ENCODE measurements at places on chromosomes 3 and 15. TPM values are rescaled to one million over a fixed set of nuclear protein-coding genes. Genes with fewer than 3 reads are reported as not detected.

RTP4 gene
- not detected for total RNA-seq

GRCh38 chr3:196263819-196264218 is 23.7 kb downstream of the PCYT1A start:
- H3K27me3 ChIP-seq, result no peaks in the 10 kb centered on the region
- H3K36me3 ChIP-seq, result no peaks in the 10 kb centered on the region
- no peak for DNase-seq
- no peak overlapping the region for H3K4me3 ChIP-seq
- H3K4me1 ChIP-seq, result no peaks in the 10 kb centered on the region

- H3K27ac ChIP-seq, result no peak overlapping the region
- H3K4me1 ChIP-seq, result peaks cover 10% of the 10 kb centered on the region
- peaks cover 4% of the 10 kb centered on the region for H3K27me3 ChIP-seq
- no peak for DNase-seq
- H3K4me3 ChIP-seq, result no peak overlapping the region
- no peaks in the 10 kb centered on the region for H3K36me3 ChIP-seq
These were observed 15.5 kb upstream of the PPP1R2 start for GRCh38 chr3:195558602-195559001.

- DNase-seq, result no peak
- H3K4me3 ChIP-seq, result no peak overlapping the region
- peaks cover 2% of the 10 kb centered on the region for H3K27me3 ChIP-seq
- H3K36me3 ChIP-seq, result no peaks in the 10 kb centered on the region
These were observed 169.6 kb downstream of the CFAP20DC start for GRCh38 chr3:58880182-58880581.

GRCh38 chr3:99678023-99678422 is 39.6 kb downstream of the COL8A1 start:
- no peak overlapping the region for H3K27ac ChIP-seq
- no peak for DNase-seq
- H3K4me1 ChIP-seq, result no peaks in the 10 kb centered on the region
- H3K4me3 ChIP-seq, result no peak overlapping the region

- no peak overlapping the region for H3K27ac ChIP-seq
- H3K4me3 ChIP-seq, result no peak overlapping the region
- peaks cover 11% of the 10 kb centered on the region for H3K4me1 ChIP-seq
- DNase-seq, result no peak
- no peaks in the 10 kb centered on the region for H3K36me3 ChIP-seq
These were observed 330.5 kb upstream of the KCNMB2 start for GRCh38 chr3:178205740-178206139.

- no peak overlapping the region for H3K4me3 ChIP-seq
- H3K27ac ChIP-seq, result no peak overlapping the region
- H3K36me3 ChIP-seq, result no peaks in the 10 kb centered on the region
- peaks cover 6% of the 10 kb centered on the region for H3K27me3 ChIP-seq
- DNase-seq, result no peak
- H3K4me1 ChIP-seq, result peaks cover 13% of the 10 kb centered on the region
These were observed 14.1 kb upstream of the SLC35G2 start for GRCh38 chr3:136804813-136805212.
